Activated naive CD4-positive, alpha-beta T cell (primary cell): ENCODE measurements at places on chromosomes 3 and 15.

- DNase-seq: no peak
Measured at GRCh38 chr3:77726517-77726916, 686.6 kb downstream of the ROBO2 start.

- no peak for DNase-seq
Measured at GRCh38 chr15:53834214-53834613, 74.8 kb upstream of the WDR72 start.

DNA sequence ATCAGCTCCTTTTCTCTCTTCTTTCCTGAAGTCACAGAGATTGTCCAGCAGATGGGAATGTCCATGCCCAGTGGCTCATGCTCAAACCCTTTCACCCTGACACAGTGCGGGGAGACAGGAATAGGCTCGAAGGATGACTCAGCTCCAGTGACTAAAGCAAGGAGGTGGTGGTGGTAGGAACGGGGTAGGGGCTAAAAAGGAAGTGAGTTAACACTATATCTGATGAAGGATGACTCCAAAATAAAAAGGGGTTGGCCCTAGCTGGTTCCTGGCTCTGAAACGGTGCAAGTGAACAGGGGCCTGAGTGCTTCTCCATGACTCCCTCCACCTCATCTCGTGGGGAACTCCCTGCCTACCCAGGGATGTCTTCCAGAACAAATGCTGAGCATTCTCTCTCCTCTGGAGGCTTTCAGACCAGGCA, 167.4 kb upstream of the LPP start:
- DNase-seq: no peak

DNA sequence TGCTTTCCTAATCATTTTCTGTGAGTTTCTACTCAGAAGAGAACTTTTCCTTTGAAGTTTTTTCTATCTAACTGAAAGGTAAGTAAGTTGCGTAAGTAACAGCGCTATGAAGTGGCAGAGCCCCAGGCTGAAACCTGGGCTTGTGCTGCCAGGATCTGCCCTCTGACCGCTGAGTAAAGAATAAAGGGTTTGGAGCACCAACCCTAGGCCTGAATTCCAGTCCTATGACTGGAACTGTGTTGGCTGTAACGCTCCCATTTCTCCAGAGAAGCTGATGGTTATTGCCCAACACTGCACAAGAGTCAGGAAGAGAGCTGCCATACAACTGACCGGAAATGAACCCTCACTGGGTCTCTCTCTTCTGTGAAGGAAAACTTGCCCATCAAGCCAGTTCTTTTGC, 87.0 kb downstream of the FOXB1 start:
- DNase-seq: no peak

DNA sequence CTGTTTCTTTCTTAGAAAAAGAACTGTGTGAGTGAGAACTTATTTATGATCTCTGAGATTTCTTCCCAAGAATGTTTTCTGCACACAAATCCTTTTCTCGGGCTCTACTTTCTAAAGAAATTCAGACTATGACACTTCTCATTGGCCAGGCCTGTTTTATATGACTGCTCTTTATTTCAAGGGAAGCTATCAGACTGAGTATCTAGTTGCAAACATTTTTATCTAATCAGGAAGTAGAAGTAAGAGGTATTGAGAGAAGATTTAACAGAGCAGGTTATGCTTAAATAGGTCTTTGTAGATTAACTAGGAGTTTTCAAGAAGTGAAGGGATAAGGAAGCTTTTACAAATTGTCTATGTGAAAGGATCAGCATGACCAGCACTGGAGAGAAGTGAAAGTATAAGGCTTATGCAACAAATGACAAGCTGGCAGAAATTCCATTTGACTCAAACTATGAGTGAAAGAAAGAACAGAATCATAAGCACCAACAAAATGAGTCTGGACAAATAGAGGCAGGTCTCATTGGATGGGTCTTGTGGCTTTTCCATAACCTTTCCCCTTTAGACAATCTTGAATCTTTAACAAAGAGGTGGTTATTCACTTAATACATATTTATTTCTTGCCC, 71.9 kb upstream of the CHL1 start:
- no peak for DNase-seq

DNA sequence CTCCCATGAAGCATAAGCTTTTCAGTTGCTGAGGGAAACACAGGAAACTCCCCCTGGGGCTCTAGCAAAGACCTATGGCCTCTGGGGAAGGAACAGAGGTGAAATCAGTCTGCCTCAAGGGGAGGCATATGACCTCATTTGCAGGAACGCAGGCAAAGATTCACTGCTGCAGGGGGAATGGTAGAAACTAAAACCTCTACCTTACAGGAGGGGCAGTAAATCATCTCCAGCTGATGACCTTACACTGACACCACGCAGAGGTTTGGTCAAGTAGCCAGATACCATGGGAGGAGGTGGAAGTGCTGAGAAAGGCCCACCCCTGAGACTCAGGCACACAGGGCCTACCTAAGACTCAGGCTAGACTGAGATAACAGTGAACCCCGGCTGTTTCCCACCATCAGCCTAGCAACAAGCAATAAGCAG, 81.1 kb downstream of the RAD18 start:
- no peak for DNase-seq

DNA sequence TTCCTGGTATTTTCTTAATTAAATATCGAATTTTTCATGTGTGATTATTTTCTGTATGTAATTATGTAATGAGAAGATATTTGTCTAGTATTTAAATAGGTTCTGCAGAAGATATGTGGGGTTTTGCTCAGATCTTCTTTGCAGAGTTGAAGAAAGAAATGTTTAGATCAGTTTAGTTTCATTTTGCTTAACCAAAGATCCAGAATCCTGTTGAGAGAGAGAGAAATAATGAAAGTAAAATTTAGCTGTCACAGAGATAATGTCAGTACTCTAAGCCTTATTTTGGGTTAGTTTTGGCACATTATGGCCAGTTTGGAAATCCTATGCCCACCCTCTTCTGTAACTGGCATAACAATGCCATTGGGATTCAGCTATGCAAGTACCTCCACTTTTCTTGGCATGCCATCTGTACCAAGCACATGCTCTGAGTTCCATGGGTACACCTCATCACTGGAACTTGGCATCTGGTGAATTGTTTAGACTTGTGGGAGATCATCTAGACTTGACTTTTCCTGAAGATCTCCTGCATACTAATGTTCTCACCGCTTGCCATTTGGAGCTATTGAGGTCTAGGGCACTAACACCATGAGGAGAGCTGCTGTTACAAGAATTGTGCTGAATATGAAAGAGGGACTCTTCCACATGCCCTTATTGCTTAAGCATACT, 30.9 kb downstream of the PLSCR1 start:
- DNase-seq: no peak

- DNase-seq: no peak
Measured at GRCh38 chr3:31823184-31823583, 157.9 kb downstream of the OSBPL10 start.

- DNase-seq: no peak
Measured at GRCh38 chr3:2246873-2247648, 148.4 kb downstream of the CNTN4 start.
